Skeletal muscle cell (primary cell): ENCODE measurements at places on chromosomes 7 and 10.

- DNase-seq, result no peak
Measured at GRCh38 chr10:71395621-71396020, 1.1 kb upstream of the CDH23 start.

DNA sequence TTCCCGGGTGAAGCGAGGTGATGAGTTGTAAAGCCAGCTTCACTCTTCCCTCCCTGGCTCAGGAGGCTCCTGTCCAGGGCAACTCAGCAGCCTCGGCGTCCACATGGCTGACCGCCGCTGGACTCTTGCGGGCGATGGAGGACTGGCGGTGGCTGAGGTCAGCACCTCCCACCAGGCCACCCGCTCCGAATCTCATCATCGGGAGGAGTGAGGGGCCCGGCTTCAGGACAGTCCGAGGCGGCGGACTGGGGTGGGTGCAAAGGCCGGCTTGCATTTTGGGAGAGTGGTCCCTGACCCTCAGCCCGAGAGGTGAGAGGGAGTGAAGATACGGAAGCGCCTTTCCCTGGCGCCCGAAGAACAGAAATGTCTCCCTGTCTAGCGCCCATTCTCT is 759 bp downstream of the DNAJB12 start:
- DNase-seq, result no peak

- no peak for DNase-seq
Measured at GRCh38 chr10:44935966-44936295, 23.7 kb upstream of the RASSF4 start.

DNA sequence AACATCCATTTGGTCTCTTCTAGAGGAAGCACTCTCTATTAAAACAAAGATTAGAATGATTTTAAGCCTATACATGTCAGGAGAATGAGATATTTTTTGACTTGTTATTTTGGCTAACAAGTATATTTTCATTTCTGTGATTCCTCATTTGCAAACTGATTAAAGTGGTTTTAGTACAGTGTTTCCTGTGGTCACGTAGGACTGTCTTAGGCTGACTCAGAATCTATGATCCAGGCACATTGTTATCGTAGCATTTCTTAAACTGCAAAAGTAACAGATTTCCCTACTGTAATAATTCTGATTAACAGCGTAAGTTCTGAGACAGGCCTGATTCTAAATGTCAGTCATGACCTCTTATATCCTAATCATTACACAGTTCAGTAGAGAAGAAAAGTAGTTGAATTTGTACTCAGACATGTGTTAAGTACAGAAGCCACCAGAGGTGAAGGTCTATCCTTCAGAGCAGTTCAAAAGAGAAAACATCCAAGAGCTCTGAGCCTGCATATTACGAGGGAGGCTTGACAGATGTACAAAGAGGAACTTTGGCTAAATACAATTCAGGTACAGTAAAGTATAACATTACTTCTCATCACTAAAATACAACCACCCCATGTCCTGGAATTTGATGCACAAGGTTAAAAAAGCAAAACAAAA is 124.1 kb upstream of the TEX47 start:
- DNase-seq, result no peak

GRCh38 chr7:24971333-24972165 is 8.4 kb downstream of the OSBPL3 start:
- peak; percentile 68 for DNase-seq

DNA sequence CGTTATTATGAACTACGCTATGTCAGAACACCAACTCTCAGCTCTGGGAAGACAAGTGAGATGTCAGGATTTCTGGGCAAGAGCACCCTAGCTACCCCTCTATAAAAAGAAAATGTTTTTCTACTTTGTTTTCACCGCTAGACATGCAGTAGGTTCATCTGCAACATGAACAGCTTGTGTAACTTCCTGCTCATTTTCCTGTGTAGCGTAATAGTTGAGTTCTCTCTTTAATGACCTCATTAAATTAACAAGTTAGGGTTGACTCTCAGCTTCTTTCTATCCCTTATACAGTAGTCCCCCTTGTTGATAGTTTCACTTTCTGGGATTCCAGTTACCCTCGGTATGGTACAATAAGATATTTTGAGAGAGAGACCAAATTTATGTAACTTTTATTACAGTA is 329.4 kb upstream of the ZNF32 start:
- DNase-seq, result no peak

DNA sequence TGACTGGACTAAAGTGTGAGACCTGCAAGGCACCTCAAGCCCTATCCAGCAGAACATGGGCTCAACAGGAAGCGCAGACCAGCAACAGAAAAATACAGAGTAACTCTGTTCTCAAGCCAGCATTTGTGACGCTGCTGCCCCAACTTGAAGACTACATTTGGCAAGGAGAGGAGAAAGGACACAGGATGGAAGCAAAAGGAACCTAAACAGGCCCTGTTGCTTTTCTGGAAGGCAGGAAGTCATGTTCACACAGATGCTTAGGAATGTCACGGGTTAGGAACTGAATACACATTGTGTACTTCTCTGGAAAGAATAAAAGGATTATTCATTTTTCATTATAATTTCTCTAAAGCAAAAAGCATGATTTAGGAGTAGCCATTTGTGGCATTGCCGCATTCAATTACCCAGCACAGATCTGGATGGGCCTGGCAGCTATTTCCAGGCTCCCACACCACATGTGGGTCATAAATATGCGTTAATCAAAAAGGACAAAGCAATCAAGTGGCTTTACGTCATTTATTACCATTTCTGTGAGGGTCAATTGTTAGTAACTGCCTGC is 19.8 kb upstream of the TOMM7 start:
- no peak for DNase-seq

DNA sequence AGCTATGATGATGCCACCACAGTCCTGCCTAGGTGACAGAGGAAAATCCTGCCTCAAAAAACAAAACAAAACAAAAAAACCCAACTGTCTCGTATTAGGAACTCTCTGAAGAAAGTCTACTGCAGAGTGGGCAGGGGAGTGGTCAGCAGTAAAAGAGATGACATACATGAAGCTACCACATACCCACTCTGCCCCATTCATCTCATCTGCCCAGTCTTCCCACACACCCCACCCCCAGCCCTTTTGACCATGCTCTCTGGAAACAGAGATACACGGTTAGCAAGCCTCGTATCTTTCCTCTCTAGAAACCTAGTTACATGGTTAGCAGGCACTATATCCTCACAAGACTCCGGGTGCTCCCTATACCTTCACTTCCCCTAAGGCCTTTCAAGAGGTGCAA is 8.3 kb downstream of the SLC37A3 start:
- no peak for DNase-seq

DNA sequence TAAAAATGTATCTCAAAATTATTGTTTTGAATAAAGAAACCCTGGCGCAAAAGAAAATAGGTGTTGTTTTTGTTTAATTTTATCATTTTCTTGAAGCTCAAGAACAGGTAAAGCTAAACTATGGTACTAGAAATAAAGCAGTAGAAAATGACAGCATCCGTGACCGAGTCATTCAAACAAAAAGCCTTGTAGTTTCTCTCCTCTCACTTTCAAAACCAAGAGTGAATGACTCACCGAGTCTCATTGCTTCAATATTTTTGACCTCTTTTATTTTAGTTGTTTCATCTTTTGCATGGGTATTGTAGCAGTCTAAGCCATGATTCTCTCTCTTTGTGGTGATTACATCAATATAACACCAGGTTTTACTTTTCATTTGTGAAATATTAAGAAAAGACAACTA is 396.5 kb downstream of the POM121L12 start:
- DNase-seq, result no peak

DNA sequence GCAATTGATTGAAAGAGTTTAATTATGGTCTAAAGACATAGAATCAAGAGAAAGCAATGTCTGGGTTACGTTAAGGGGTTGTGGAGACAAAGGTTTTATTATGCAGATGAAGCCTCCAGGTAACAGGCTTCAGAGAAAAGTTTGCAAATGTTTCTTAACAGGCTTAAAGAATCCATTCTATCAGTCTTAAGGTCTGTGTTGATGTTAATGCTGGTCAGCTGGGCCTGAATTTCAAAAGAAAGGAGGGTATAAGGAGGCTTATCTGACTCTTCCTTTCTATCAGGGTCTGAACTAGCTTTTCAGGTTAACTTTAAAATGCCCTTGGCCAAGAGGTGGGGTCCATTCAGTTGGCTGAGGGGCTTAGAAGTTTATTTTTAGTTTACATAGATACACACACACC is 1004.5 kb upstream of the C7orf33 start:
- no peak for DNase-seq

DNA sequence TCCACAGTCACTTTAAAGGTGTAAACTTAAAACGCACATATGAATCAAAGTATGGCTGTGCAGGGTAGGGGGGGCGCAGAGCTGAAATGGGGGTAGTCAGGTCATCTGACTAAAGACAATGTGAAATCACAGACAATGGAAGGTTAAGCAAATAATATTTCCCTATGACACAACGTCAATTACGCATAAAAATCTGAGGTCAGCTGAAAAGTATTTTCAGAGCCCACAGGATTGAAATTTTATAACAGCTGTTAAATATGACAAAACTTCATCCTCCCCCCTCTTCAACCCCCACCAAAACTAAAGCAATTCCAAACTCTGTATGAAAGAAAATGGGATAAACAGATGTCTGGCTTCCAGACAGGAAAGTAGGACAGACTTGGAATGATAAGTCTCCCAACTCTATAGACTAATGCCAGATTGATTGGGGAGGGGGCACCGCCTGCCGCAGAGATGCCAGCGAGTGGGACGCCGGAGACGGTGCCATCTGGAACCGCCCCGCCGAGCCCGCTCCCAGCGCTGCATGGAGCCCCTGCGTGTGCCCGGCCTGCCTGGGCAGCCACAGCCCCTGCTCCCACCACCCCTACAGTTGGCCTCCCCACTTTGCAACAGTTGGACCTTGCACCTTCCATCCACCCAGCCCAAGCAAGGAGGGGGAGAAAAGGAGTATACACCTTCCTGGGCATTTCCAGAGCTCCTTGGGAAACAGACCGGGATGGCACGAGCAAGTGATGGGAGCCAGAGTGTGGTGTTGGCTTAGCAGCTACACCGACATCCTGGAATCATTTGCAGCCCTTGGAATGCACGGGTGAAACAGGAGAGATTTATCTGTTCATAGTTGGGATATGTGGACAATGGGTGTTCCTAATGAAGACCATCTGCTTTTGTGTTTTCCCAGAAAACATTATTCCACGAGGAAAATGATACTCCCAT is 10.7 kb downstream of the EBF3 start:
- no peak for DNase-seq

- no peak for DNase-seq
Measured at GRCh38 chr10:59587083-59587755, 122.4 kb downstream of the SLC16A9 start.

GRCh38 chr7:146412781-146413180 is 296.2 kb downstream of the CNTNAP2 start:
- DNase-seq, result no peak

DNA sequence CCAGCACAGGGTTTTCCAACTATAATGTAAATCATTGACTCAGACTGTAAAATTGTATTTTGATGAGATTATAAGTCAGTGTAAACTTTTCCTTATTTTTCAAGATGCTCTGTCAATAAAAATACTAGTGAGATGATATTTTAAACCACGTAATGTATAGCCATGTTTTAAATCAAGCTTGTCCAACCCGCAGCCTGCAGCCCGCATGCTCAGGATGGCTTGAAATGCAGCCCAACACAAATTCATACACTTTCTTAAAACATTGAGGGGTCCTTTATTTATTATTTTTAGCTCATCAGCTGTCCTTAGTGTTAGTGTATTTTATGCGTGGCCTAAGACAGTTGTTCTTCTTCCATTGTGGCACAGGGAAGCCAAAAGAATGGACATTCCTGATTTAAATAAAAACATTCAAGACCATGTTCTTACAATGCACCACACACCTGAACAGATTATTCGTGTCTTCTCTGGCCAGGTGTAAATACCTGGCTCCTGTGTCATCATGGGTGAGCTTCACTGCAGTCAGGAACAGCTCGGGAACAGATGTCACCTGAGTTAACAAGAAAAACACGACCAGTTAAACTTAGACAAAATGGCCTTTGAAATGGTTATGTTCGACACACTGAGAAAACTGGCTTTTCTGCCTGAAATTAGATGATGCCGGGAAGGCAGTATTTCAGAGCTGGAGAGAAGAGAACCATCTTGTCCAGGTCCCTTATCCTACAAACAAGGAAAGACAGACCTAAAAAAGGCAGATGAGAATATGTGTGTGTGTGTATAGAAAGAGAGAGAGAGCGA is 5.9 kb downstream of the PITRM1 start:
- no peak for DNase-seq

DNA sequence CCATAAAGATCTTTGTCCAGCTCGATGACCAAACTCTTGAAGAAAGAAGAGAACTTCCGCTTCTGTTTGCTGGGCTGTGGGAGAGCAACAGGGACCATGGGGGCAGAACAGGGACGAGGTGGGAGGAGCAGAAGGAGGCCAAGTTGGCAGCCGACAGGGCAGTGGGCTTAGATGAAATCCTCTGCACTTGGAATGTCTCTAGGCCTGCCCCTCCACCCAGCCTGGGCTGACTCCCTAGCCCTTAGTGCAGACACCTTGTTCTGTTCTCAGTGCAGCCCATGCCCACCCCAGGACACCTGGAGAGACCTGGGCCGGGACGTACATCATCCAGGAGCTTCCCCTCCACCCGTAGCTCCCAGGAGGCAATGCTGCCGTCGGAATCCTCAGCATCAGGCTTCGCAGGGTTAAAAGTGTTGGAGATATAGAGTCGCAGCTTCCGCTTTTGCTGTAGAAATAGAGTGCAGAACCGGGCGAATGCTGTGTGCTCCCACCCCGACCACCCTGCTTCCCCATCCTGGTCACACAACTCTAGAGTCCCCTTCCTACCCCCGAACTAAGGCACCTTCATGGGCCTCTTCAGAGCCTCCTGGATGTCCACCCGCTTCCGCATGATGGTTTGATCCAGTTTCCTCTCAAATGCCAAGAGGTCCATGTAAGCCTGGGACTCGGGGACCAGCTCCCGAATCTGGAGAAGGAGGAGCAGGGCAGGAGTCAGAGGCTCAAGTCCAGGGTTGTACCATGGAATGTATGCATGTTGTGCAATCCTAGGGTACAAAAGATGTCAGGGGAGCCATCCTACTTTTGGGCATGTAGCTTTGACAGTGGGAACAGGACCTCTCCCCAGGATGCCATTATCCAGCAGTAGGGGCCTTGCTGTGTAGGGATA is 6.1 kb downstream of the SMARCD3 start:
- no peak for DNase-seq

- DNase-seq, result no peak
Measured at GRCh38 chr10:55001422-55001821, 200.4 kb upstream of the PCDH15 start.

DNA sequence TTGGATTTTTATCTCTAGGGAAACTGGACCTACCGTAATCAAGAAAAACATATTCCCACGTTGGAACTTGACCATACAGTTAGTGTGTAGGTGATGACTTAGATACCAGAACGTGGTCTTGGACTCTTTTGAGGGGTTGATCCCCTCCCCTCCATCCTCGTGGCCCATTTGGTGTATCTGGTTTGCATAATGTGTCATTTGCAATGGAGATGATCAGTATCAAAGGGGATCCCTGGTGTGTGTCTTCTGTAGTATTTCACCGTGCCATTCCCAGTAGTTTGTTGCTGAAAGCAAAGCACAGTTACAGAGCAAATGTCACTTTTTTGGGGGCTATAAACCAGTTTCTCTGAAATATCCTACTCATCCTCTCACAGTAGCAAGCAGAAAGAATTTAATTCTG is 217.7 kb downstream of the TCF7L2 start:
- DNase-seq, result no peak
